ENCODE measurements at places on chromosomes 6 and 20.

GRCh38 chr20:57153238-57153905 lies 113.1 kb downstream of the BMP7 start:
- DNase-seq, result no peak

DNA sequence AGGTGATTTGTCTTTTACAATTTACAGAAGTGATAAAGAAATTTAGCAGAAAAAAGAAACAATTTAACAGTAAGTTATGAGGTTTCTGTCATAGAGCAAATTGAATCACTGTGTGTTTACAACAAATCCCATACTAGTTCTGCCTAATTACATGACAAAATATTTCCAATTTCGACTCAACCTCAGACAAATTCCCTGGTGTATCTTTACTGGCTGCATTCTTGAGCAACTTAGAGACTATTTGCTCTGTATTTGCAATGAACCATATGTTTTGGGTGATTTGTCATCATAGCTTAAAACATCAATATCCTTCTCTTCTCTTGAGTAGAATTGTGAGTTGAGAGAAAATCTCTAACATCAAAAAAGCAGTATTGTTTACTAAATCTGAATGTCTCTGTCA lies 128.7 kb downstream of the SIM1 start:
- no peak for DNase-seq

DNA sequence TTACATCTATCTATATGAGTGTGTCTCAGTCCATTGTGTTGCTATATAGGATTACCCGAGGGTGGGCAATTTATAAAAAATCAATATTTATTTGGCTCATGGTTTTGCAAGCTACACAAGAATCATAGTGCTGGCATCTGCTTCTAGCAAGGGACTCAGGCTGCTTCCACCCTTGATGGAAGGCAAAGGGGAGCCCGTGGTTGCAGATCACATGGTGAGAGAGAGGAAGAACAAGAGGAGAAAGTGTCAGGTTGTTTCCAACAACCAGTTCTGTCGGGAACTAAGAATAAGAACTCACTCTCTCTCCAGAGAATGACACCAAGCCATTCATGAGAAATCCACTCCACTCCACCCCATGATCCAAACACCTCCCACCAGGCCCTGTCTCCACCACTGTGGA lies 48.2 kb upstream of the TENT5A start:
- DNase-seq, result no peak

GRCh38 chr6:45500924-45501816 lies 123.4 kb upstream of the SUPT3H start:
- no peak for DNase-seq

GRCh38 chr6:170512249-170512648 lies 40.9 kb downstream of the PSMB1 start:
- no peak for DNase-seq

DNA sequence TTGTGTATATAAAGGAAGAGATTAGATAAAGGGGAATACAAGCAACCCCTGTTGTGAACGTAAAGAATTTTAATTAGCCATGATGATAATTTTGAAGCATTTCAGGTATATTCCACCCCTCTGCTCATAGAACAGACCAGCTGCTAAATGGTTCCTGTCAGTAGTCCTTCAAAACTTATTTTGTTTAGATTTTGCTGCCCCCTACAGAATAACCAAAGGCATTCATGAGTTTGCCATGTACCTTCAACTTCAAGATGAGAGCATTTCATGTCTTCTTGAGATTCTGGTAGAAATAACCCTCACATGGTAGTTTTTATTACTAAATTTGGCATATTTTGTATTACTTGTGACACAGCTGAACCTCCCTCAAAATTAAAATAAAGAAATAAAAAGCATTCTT lies 1586.7 kb downstream of the HACE1 start:
- DNase-seq, result no peak

- DNase-seq, result no peak
Measured at GRCh38 chr6:12749531-12750379, 33.2 kb downstream of the PHACTR1 start.

GRCh38 chr20:19463597-19463996 lies 251.2 kb downstream of the SLC24A3 start:
- no peak for DNase-seq

DNA sequence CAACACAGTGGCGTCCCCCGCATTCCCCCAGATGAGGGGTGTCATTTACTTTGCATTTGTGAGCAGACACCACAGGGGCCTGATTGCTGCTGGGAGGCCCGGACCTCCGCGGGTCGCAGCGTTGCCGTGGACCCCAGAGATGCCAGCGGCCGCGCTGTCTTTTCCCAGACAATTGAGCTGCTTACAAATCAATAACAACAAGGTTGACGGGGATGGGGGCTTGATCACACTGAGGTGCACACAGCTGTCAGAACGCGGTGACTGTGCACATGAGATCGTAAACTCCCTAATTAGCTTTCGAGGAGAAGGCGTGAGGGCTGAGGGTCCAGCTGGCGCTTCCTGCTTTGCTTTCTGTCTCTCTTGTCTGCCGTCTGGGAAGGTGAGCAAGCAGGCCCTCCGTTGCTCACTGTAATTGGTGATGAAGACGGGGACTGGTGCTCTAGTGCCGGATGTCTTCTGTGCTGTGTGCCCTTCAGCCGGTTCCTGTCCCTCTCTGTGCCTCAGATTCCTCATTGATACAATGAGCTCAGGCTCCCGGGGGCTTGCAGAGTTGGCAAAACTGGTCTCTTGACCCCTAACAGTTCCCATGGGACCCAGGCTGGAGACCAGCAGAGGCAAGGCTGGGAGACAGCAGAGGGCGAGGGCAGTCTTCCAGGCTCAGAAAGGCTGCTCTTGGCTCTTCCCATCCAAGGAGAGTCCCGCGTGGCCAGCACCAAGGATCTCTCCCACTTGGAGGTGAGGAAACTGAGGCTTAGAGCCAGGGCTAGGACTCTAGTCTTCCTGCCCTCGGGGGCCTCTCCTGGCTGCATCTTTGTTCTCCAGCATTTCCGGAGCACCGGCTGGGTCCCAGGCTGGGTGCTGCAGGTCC lies 126.0 kb upstream of the PMEPA1 start:
- no peak for DNase-seq

- no peak for DNase-seq
Measured at GRCh38 chr6:129607581-129608186, 102.3 kb downstream of the ARHGAP18 start.

DNA sequence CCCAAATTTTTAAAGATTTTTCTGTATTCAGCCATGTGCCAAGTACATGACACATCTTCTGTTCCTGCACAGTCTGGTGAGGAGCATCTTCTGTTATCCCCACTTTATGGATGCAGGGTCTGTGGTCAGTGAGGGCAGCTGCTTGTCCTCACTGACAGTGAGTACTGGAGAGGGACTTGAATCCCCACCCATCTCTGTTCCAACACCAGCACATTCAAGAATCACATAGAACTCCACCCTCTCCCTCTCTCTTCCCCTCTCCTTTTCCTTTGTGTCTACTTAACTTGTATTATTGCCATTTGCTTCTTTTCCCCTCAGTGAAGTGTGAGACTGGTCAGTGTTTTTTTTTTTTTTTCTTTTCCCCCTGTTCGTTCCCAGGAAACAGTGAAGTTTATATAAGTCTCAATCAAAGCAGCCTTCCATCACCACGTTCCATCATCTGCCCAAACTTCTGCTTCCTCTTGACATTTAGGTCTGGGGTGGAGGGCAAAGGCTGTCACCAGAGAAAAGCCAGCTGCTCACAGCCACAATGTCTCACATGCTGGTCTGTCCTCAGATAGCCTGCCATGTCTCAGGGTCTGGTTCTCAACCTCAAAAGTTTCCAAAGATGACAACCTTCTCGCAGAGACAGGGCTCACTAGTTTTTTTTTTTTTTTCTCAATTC lies 110.0 kb upstream of the SSTR4 start:
- no peak for DNase-seq

- no peak for DNase-seq
Measured at GRCh38 chr6:13836170-13836569, 21.8 kb upstream of the MCUR1 start.

DNA sequence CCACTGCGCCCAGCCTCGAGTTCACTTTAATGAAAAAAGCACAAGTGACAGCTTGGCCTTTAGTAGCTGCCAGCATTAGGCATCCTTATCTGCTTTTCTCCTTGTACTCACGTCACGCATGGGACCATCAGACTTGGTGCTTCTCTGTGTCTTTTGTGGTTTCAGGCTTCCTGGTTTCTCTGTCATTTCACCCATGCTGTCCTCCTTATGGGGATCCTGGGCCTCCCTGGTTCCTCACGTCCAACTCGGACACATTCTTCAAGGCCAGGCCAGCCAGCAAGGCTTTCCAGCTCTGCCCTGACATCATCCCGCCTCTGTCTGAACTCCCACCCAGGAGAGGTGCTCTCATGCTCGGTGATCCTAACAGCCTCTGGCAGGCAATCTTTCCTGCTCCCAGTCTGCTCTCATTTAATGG lies 83.2 kb downstream of the TIAM2 start:
- no peak for DNase-seq

- no peak for DNase-seq
Measured at GRCh38 chr20:49282584-49283171, 4.8 kb upstream of the ZNFX1 start.

DNA sequence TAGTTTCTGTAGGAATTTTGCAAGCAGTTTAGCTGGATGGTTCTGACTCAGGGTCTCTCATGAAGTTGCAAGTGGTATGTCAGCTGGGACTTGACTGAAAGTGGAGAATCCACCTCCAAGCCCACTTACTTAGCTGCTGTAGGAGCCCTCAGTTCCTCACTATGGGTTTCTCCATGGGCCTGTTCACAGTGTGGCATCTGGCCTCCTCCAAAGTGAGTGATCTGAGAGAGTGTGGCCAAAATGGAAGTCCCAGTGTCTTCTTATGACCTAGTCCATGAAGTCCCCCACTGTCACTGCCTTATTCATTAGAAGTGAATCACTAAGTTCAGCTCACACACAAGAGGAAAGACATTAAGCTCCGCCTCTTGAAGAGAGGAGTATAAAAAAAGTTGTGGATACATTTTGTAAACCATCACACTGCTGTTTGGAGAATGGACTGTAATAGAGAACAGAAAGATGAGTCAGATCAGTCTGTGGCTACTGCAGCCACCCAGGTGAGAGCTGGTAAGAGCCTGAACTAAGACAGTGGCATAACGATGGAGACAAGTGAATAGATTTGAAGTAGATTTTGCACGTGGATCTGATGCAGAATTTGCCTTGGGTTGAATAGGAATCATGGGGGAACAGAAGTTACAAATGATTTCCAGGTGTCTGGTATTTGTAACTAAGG lies 4.9 kb upstream of the NELFCD start:
- no peak for DNase-seq

DNA sequence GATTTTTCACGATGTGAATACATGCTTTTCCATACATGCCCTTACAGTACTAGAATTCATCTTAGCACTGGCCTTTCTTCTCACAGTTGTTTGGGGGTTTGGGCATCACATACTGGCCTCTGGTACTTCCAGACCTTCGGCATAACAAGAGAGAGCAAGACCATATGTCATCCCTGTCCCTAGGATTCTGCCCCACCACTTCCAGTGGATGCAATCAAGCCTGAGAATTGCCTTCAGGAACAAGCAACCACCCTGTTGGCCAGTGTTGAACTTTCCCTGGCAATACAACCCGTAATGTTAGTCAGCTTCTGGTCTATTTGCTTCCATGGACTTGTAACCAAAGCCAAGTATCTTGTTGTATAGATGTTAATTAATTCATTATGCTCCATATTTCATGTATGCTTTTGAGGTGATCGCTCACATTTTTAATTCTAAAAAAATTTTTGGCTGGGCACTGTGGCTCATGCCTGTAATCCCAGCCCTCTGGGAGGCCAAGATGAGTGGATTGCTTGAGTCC lies 15.4 kb upstream of the SLPI start:
- no peak for DNase-seq

DNA sequence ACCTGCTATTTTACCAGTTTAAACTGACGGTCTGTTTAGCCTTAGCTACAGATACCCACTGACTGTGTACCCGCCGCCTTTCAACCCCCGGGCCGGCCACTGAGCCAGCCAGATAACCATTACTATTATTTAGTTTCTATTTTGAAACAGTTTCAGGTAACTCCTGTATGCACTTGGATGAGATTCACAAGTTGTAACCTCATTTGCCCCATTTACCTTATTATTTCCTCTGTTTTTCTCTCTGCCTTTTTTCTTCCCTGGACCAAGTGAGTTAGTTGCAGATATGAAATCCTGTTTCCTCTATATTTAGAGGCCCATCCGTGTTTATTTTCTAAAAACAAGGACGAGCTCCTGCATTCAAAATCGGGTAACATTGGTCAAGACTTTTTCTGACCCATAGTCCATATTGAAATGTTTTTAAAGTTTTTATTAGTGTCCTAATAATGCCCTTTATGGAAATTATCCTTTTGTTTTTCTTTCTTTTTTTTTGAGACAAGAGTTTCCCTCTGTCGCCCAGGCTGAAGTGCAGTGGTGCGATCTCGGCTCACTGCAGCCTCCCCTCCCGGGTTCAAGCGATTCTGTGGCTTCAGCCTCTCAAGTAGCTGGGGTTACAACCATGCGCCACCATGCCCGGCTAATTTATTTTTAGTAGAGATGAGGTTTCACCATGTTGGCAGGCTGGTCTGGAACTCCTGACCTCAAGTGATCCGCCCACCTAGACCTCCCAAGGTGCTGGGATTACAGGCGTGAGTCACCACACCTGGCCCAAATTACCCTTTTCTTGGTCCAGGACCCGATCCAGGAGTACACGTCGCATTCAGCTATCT lies 767 bp downstream of the AP5S1 start:
- no peak for DNase-seq

DNA sequence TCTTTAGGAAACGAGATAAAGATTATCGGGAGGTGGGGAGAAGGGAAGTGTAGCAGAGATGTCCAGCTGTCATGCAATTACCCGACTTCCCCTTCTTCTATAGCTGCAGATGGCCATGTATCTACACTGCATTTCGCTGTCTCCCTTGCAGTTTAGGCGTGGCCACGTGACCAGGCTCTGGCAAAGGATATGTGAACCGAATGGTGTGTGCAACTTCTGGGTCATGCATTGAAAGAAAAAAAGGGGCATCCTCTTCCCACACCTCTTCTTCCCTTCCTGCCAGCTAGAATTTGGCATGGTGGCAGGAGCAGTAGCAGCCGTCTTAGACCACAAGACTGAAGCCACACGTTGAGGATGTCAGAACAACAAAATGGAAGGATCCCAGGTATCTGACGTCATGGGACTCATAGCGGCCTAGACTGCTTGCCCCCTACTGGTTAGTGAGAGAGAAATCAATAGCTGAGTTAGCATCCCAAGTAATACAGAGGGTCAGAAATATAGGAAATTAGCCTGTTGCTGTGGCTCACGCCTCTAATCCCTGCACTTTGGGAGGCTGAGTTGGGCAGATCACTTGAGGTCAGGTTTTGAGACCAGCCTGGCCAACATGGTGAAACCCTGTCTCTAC lies 32.8 kb downstream of the TCF15 start:
- no peak for DNase-seq

GRCh38 chr6:169903122-169903521 lies 151.7 kb downstream of the ERMARD start:
- no peak for DNase-seq

DNA sequence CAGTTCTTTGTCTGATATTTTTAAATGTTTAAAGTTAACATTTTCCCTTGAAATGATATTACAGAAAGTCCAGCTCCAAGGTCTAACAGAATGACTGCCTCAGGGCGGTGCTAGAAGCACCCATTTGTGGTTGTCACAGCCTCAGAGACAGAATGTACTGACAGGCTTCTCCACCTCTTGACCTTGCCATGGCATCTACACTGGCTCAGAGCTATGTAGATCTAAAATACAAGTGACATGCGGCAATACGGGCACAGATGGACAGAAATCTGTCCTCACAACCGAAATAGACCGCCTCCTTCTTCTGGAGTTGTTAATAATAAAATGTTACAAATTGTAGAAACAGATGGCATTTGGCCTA lies 167.2 kb upstream of the THEMIS start:
- DNase-seq, result no peak

- DNase-seq, result no peak
Measured at GRCh38 chr6:94238868-94239267, 819.5 kb upstream of the EPHA7 start.

- no peak for DNase-seq
Measured at GRCh38 chr6:97175806-97176205, 107.2 kb downstream of the MMS22L start.
